ENCODE measurements at places on chromosomes 2 and 18.

GRCh38 chr2:215604606-215605005, 168.7 kb upstream of the FN1 start:
- H3K36me3 ChIP-seq: no peaks in the 10 kb centered on the region
- H3K27me3 ChIP-seq: no peaks in the 10 kb centered on the region
- no peak overlapping the region for H3K4me3 ChIP-seq

DNA sequence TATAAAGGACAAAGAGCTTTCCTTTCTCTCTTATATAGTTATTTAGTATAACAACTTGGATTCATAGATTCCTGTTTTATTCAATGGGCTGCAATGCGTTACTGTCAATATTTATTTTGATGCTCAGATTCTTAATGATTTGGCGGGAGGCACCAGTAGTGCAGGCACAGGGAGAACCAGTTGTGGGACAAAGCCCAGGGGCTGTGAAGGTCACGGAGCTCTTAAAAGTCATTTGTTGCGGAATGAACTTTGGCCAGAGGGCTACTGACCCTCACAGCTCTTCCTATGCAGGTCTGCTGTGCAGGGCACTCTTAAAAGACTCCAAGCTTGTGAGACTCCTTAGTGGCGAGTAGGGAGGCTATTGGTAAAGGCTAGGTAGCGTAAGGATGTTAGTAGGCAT, 34.0 kb downstream of the BCL2L11 start:
- no peak overlapping the region for H3K27ac ChIP-seq
- no peak for DNase-seq
- H3K4me3 ChIP-seq: no peak overlapping the region
- no peaks in the 10 kb centered on the region for H3K27me3 ChIP-seq
- H3K36me3 ChIP-seq: peaks cover 25% of the 10 kb centered on the region

DNA sequence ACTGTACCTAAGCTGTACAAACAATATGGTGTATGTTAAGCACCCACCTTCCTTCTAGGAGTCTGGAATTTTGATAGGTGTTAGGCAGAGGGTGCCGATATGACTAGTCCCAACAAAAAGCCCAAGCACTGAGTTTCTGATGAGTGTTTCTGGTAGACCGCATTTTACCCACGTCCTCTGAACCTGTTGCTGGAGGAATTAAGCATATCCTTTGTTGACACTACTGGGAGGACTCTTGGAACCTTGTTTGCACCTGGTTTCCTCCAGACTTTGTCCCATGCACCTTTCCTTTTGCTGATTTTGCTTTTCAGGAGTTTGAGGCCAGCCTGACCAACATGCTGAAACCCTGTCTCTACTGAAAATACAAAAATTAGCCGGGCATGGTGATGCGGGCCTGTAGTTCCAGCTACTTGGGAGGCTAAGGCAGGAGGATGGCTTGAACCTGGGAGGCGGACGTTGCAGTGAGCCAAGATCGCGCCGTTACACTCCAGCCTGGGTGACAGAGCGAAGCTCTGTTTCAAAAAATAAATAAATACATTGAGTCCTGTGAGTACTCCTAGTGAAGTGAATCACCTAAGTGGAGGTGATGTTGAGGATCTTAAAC, 11.4 kb upstream of the SPAST start:
- no peak for DNase-seq
- H3K4me3 ChIP-seq: no peak overlapping the region
- H3K27me3 ChIP-seq: no peaks in the 10 kb centered on the region
- H3K27ac ChIP-seq: no peak overlapping the region
- no peaks in the 10 kb centered on the region for H3K4me1 ChIP-seq
- no peaks in the 10 kb centered on the region for H3K36me3 ChIP-seq

DNA sequence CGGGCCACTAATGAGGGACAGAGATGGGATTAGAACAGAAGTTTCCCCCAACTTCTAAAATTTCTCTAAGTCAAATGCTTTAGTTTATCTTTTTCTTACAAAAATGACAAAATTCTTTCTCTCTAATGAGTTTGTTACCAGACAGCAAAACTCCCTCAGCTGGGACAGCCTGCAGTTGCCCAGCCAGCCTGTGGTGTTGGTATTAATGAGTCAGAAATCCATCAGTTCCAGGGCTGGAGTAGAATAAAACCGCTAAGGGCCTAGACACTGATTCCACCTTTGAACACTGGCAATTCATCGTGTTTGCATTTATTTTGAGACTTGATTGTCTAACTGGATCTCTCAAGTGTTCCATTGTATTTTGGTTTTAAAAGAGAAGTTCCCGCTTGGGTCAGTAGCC, 38.3 kb upstream of the SMAD2 start:
- no peak for DNase-seq
- H3K27ac ChIP-seq: no peak overlapping the region
- no peaks in the 10 kb centered on the region for H3K4me1 ChIP-seq
- H3K4me3 ChIP-seq: no peak overlapping the region
- H3K36me3 ChIP-seq: no peaks in the 10 kb centered on the region

DNA sequence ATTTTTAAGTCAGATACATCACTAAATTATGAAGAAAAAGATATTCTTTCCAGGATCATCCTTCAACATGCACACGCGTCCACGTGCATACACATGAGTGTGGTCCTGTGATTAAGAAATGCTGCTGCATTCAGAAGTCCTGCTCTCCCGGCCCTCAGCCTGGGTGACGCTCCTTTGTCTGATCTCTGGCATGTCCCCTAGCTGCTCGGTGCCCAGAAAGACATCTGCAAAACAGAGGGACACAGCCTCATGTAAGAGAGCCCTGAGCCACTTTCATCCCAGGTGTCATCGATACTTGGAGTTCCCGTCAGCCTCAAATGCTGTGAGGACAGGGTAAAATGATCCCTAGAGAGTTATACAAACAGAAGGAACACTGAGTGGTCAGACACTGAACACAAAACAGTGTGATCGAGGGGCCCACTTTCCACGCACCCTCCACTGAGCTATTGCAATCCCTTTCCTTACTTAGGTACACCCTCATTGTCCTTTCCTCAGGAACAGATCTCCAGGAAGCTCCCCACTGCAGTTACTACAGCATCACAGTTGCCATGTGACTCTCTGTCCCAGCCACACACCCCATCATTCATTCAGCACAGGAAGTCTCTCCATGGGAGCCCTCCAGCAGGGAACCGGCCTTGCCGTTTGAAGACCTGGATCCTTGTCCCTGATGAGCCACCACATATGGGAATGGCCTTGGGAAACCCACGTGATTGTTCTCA, 32.1 kb downstream of the CRACDL start:
- DNase-seq: no peak
- no peak overlapping the region for H3K4me3 ChIP-seq
- no peaks in the 10 kb centered on the region for H3K27me3 ChIP-seq
- H3K4me1 ChIP-seq: no peaks in the 10 kb centered on the region
- no peak overlapping the region for H3K27ac ChIP-seq

Measured in natural killer cell (primary cell).